ENCODE measurements at places on chromosomes 3 and 15.

- DNase-seq, result no peak
Measured at GRCh38 chr3:4061783-4062360, 241.3 kb upstream of the SETMAR start.

DNA sequence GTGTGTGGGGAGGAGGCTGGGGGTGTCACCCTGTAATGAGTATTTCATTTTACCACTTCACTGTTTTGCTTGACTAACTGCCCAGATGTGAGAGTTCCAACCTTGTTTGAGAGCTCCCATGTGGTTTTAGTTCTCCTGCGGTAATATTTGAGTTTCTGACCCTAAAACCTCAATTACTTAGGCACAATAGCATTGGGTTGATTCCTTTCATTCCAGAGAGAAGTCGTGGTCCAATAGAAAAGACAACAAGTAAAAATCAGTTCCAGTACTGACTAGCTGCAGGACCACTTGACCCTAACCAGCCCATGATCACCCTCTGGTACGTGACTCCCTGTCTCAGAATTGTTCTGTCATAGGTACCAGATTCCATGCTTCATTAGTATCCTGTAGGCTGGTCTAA, 630.4 kb downstream of the CADM2 start:
- no peak for DNase-seq

DNA sequence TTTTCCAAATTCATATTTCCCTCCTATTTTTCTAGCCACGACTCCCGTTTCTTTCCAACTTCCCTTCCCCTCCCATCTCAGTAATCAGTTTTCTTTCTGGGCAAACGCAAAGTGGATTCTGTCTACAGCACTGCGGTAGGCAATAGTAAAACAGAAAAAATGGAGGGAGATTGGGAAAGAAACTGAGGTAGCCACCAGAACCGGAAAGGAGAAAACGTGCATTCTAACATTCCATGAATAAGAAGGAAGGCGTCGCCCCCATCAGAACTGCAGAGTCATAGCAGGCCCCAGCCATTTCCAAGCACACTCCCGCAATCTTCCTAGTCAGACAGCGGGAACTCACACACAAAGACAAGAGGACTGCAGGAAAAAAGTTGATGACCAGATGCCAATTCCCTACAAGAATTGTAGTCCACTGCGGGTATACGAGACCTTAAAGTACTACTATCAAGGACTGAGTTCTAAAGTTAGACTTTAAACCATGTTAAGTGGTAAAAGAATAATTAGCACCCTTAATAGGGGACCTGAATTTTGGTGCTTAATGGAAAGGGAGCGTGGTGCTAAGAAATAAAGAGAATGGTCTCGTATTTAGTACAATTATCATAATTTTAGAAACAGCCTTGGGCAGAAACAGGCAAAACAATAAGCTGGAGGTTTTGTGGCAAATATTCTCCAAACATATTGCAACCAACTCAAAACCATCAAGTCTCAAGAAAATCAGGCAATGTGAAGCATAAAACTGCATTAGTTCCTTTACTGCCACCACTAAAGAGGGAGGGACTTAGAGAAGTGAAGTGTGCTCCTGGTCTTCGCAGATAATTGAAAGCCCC, 1.4 kb downstream of the PFN2 start:
- DNase-seq, result peak; percentile 83

GRCh38 chr3:73592154-73593144, 32.3 kb downstream of the PDZRN3 start:
- no peak for DNase-seq

DNA sequence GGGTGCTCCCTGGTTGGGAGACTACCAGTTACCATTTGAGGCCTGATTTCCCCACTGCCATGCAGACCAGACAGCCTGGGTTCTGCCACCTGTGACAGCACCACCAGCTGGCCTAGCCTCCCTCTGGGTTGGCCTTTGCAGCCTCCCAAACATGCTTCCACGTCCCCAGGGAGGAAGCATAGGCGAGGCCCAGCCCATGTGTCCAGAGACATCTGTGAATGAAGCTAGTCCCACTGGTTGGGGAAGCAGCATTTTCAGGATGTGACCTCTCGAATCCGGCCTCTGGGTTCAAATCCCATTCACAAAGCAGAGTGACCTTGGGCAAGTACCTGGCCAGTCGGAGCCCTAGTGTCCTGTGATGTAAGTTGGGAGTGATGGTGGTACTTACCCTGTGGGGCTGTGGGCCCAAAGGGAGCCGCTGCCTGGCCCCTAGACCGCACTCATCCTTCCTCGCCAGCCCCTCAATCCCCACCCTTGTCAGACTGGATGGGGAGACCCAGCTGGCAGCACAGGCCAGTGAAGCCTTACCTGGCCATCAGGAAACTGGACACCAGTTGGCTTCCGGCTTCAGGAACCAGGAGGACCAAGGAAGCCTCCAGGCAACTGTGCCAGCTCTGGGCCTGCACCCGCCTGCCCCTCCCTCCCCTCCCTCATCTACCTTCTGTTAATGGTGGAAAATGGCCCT, 6.0 kb downstream of the KLF15 start:
- no peak for DNase-seq

- DNase-seq, result peak; percentile 51
Measured at GRCh38 chr3:184230081-184230602, 757 bp downstream of the VWA5B2 start.

- no peak for DNase-seq
Measured at GRCh38 chr15:85463976-85464375, 83.6 kb downstream of the AKAP13 start.

- no peak for DNase-seq
Measured at GRCh38 chr3:53545996-53546359, 51.6 kb downstream of the CACNA1D start.

GRCh38 chr3:33578325-33579177, 138.3 kb upstream of the UBP1 start:
- DNase-seq, result peak; percentile 36

DNA sequence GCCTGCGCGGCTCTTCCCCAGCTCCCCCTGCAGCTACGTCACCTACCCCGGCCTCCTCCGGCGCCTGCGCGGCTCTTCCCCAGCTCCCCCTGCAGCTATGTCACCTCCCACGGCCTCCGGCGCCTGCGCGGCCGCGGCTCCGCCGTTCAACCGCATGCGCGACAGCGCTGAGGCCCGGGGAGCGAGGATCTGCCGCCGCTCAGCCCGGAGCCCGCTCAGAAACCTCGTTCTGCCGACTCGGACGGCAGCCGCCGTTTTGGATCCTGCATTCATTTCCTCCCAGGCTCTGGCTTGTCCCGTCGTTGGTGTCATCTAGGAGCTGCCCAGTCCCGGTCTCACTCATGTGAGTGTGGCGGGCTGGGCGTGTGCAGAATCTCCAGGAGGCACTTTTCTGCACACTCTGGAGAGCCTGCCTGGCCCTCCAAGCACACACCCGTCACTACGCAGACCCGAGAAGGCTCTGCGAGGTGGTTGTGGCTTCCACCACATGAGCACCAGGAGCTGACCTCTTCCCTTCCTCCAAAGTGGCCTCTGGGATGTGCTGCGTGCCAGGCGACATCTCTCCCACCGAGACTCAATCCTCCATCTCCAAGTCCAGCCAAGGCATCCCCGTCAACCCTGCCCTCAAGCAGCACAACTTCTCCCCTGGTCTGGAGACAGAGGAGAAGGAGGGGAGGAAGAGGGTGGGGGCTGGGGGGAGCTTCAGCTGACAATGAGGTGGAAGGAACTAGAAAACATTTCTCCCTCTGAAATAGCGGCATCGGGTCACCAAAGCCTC, 165.3 kb downstream of the CHSY1 start:
- DNase-seq, result no peak

- DNase-seq, result no peak
Measured at GRCh38 chr15:77563623-77564156, 69.0 kb downstream of the LINGO1 start.
